ENCODE measurements at places on chromosomes 16 and 17.

DNA sequence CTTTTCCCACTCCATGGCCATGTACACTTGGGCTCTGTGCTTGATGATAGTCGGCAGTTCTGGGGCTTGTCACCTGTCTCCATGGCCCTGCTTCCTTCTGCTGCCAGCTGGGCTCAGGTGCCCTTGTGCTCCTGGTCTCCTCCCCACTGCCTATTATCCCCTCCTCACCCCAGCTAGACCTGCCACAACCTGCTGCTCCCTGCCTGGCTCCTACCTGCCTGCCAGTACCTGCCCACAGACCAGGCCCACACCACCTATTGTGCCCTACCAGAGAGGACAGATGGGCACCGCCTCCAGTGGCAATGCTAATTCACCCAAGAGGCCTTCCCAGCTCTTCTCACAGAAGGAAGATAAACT, 538 bp upstream of the RAPGEFL1 start:
- DNase-seq: no peak

GRCh38 chr17:1890758-1891450, 61.1 kb downstream of the RPA1 start:
- peak; percentile 27 for DNase-seq

DNA sequence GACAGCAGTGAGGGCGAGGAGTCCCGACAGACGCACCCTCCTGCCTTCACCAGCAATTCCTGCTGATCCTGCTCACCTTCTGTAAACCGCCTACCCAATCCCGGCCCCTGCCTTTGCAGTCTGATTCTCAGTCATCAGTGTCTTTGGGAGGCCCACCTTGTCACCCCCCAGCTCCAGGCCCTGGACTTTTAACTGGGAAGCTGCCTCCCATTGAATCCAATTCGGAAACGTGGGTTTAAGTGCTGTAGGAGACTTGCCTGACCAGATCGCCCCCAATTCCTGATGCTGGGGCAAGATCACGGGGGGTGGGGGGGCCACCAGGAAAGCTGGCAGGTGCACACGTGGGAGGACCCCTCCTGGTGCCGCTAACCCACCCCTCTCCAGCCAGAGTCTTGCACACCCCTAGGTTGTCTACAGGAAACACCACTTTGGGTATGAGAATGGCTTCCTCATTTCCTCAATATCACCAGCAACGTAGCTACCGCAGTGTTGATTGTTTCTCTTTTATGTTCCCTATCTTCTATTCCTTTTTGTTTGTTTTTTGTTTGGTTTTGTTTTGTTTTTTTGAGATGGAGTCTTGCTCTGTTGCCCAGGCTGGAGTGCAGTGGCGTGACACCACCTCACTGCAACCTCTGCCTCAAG, 46.6 kb upstream of the CMIP start:
- DNase-seq: no peak

DNA sequence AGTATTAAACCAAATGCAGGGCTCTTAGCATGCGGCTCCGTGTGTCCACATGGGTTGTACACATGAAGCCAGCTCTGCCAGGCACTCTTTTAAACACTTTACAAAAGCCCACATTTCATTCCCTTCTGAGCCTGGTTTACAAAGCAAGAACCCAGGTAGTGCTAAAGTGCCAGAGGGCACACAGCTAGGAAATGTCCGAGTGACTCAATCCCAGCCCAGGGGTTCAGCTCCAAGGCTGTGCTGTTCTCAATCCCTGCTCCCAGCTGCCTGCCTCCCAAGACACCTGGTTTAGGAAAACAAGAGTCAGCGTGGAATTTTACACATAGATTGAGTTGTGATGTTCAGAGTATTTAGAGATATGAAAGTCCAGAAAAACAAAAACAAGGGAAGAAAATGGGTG, 13.3 kb upstream of the DCAF7 start:
- no peak for DNase-seq

GRCh38 chr16:28162326-28162877, 49.4 kb downstream of the XPO6 start:
- DNase-seq: no peak

DNA sequence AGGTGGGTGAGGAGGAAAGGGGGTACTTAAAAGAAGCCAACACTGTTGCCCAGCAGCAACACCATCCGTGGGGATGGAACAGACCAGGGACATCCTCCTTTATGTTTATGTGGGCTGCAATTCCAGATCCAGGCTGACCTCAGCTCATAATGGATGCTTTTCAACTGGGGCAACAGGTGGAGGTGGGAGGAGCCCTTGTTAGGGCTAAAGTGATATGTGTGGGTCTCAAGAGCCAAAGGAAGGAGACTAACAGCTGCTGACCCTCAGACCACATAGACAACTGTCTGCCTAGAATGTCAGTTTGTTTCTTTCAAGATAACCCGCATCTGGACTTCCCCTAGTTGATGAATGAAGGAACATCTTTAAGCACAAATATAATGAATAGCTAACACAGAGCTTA, 2.0 kb upstream of the INPP5K start:
- DNase-seq: no peak

DNA sequence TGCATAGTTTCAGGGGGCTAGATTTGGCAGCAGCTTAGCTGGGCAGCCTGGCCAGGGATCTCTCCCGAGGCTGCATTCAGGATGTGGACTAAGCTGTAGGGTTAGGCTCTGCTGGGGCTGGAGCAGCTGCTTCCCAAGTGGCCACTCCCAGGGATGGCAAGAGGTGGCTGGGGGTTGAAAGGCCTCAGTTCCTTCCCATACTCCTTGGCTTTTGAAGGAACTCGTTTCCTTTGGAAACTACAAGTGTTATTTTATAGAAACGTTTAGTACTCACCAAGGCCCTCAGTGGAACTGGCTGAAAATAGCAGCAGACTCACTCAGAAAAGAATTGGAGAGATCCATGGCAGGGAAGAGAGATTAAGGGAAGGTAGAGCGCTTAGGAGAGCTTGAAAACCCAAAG, 76.4 kb downstream of the WWP2 start:
- DNase-seq: no peak

GRCh38 chr16:13351601-13352217, 450.3 kb downstream of the SHISA9 start:
- DNase-seq: no peak

- DNase-seq: no peak
Measured at GRCh38 chr17:45905814-45906213, 11.5 kb downstream of the MAPT start.

DNA sequence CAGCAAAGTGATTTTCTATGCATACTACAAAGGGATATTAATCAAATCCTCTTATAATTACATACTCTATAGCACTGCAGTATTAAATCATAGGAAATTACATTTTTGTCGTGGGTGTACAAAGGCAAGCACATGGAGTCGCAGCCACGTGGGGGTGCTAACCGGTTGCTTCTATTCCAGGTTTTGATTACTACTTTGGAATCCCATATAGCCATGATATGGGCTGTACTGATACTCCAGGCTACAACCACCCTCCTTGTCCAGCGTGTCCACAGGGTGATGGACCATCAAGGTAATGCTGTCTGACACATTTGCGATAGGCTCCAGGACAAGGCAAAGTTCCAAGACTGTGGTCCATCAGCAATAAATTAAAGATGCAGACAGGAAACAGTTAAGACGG, 60.1 kb downstream of the ARSG start:
- no peak for DNase-seq

- no peak for DNase-seq
Measured at GRCh38 chr17:76485569-76485968, 15.7 kb downstream of the RHBDF2 start.

DNA sequence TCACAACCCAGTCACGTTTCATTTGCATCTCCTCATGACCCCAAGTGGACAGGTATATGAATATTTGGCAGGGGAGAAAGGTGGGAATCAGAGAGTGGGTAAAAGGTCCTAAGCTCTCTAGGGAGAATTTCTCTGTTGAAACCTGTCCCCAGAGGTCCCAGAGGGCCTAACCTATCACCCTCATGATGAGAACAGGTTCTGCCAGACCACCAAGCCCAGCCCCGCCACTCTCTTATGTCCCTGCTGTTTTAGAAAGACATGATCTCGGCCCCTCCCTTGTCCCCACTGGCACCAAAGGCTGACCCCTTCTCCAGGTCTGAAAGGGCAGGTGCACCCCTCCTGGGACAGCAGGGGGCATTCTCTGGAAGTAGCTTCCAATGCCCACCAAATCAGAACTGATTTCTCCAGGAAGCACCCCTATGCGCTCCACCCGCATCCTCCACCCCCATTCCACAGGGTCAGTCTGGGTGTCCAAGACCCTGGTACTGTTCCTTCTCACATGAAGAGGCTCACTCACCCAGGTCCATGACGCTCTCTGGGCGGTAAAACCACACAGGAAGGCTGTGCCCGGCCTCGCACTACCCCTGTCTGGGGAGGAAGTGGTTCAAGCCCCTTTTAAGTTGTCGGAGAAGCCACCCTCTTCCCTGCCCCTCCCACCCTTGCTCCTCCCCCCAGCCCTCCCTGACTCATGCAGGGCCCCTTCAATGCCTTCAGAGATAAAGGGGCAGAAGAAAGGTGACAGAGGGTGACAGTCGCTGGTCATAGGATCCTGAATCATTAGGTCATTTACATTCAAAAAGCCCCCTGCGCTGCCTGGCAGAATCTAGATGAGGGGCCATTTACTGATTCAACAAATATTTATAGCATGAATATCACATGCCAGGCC, at the start of gene CCR7:
Gene CCR7 (minus strand): TSS at position 590 of the 886 bp plus-strand sequence. CDS start 63 bp downstream, at position 527.
- peak; percentile 94 for DNase-seq

DNA sequence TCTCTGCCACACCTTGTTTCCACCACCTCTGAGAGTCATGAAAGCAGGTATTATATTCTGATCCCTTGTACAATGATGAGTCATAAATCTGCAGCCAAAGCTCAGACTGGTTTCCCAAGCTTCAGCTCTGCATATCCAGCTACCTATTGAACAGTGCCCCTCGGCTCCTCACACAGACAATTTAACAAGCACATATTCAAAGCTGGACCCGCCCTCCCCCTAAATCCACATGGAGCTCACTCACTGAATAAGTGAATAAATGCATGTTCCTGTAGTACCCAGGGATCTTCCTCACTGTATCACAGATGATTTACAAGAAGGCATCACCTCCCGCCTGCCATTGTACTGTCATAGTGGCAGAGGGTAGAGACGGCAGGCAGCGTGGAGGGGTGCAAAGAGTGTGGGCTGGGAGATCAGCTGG, 516.4 kb downstream of the GRIN2A start:
- DNase-seq: no peak

- DNase-seq: no peak
Measured at GRCh38 chr17:67559381-67559966, 158.3 kb upstream of the NOL11 start.

DNA sequence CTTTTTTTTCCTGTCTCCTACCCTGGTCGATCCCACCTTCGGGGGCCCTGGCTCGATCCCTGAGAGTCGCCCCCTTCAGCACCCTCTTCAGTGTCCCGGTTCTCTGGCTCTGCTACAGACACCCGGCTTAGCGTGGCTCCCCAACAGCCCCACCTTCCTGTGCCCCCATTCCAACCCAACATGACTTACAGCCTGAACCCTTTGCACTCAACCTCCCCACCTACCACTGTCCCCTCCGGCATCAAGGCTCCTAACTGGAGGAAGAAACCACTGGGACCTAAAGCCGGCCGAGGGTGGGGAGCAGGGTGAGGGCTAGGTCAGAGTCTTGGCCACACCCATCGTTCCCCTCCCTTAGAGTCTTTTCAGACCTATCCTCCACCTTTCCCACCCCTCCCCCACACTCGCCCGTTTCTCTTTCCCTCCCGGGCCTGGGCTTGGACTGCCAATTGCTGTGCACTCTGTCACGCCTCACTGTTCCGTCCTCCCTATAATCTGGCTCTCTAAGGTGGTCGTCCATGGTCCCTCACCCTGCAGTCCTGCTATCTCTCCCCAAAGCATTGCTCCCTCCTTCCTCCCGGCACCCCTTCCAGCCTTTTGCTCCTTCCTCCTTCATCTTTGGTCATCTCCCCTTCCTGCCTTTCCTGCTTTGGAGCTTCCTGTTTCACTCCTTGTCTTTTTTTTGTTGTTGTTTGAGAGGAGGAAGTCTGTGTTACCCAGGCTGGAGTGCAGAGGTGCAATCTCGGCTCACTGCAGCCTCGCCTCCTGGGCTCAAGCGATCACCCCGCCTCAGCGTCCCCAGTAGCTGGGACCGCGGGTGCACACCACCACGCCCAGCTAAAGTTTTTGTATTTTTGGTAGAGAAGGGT, 890 bp upstream of the CLDN7 start:
- DNase-seq: no peak

- no peak for DNase-seq
Measured at GRCh38 chr17:36183001-36183971, 6.8 kb upstream of the TBC1D3B start.

- DNase-seq: no peak
Measured at GRCh38 chr16:35752012-35752772, 2292.8 kb downstream of the TP53TG3F start.

DNA sequence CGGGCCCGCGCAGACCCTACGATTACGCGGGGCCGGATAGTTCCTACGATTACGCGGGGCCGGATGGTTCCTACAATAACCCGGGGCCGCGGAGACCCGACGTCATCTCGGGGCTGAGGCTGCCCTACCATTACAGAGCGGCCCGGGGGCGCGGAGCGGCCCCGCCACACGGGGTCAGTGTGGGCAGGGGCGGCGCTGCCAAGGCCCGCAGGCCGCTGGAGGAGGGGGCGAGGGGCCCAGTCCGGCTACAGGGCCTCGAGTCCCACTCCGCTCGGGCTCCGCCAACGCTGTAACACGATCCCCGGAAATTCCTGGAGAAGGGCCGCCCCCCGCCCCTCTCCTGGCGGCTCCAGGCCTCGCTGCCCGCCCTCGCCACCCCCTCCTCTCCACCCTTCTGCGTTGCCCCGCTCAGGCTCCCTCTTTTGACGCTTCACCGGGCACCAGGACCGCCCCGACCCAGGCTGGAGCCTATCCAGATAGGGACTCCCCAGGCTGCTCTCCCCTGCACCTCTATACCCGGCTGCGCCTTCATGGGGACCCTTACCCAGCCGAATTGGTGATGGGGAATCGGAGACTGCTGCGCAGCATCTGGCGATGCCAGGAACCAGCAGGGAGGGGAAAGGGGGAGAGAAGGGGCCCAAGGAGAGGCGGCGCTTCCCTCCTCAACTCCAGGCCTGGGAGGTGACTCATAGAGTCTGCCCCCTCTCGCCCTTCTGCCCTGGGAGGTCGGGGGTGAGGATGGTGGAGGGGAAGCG, at the start of gene RAB34:
Gene RAB34 (minus strand): TSS at position 291 of the 755 bp plus-strand sequence. CDS start 602 bp downstream, outside the sequence.
- peak; percentile 21 for DNase-seq

- no peak for DNase-seq
Measured at GRCh38 chr16:49836668-49837067, 19.2 kb downstream of the ZNF423 start.
